ENCODE measurements at places on chromosomes 5 and 9.

DNA sequence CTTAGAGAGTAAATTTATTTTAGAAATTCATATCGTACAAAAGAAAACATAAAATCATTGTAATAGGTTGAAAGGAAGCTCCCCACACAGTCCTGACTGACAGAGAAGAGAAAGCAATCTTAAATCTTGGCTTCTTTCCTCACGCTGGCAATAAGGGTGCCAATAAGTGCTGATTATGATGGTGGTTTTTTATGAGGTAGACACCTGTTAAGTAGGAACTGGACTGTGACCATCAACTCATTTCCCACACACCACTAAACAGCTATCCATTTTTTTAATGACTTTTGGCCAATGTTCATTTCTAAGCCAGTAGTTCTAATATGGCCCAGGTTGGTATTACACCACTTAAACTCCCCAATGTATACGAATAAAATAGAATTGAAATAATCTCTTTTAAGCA, 893.5 kb upstream of the NUDT12 start:
- no peak for DNase-seq

- DNase-seq: no peak
Observed at GRCh38 chr9:20649381-20649780, 27.1 kb upstream of the MLLT3 start.

GRCh38 chr9:127396808-127397645, at the start of gene SLC2A8:
TSS of gene SLC2A8 (plus strand) at chr9:127397169. CDS start at chr9:127397231, 62 bp downstream.
- peak; percentile 79 for DNase-seq

GRCh38 chr5:124236361-124237205, 509.9 kb downstream of the ZNF608 start:
- DNase-seq: no peak

DNA sequence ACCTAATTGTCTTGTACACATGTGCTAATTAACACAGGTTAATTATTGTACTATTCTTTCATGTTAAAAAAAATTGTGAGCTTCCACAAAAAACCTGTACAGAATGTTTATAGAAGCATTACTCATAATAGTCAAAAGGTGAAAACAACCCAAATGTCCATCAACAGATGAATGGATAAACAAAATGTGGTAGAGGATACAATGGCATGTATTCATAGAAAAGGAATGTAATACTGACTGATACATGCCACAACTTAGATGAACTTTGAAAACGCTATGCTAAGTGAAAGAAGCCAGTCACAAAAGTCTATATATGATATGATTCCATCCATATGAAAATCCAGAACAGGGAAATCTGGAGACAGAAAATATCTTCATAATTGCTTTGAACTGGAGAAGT, 25.6 kb downstream of the RRAGA start:
- DNase-seq: no peak

DNA sequence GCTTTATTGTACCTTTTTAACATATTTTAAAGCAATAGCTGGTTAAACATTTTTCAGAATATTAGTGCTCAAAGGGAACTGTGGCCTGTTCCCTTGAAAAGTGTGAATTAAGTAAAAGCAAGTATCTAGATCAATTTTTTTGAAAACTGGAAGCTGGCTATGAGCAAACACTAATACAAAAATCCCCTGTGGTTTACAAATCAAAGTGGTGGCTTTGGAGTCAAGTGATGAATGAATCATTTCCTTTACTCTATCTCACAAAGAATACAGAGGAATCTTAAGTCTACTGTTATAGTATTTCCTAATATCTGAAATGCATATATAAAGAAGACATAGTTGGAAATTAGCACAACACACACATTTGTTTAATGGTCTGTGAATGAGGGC, 212.4 kb upstream of the C9orf72 start:
- DNase-seq: no peak

- DNase-seq: no peak
Observed at GRCh38 chr5:156383510-156384265, 56.7 kb downstream of the SGCD start.

DNA sequence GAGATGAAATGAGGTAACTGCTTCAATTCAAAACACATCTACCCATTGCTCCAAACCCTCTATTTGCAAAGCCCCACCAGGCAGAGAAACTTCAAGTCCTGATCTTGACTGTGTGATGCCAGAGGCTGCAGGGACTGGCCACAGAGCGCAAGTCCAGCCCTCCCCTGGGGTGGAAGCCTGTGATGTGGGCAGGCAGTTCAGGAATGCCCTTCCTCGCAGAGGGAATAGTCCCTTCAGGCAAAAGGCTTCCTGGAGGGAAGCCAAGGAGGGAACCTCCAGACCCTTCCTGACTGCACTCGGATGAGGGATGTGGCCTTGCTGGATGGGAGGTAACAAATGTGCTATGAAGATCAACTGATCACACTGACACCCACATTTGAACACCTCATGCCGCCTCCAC, 131.2 kb downstream of the SLIT3 start:
- no peak for DNase-seq

DNA sequence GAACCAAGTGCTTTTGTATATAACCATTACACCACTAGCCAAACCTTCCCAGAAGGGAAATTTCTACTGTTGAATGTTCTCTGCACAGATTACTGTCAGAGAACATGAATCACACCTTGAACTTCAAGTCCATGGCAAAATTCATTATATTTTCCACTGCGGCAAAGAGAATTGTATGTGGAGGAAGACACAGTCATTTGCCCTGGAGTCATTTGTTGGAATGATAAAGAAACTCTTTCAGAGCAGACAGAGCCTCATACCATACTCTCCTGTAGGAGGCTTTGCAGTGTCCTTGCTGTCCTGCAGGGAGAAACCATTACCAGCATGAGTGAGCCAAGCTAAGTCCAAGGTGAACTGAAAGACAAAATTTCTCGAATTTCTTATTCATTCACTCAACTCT, 369.0 kb downstream of the ARHGEF28 start:
- no peak for DNase-seq

GRCh38 chr5:18037718-18038117, 403.5 kb downstream of the TAF11L14 start:
- no peak for DNase-seq

DNA sequence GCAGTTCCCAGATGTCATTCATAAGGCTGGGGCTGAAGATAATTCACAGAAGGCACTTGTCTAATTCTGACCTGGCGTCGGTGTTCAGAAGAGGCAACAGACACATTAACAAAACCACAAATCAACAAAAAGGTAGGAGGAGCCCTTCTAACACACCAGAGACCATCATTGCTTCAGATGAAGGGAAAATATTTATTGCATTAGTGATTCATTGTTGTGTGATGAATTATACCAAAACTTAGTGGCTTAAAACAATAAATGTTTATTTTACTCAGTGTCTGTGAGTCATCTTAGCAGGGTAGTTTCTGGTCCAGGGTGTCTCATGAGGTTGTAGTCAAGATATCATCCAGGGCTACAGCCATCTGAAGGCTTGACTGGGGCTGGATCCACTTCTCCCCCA, 91.3 kb upstream of the KIF2A start:
- no peak for DNase-seq

GRCh38 chr5:174903172-174903732, 178.9 kb downstream of the MSX2 start:
- no peak for DNase-seq

- no peak for DNase-seq
Observed at GRCh38 chr9:91302831-91303230, 58.9 kb downstream of the AUH start.

GRCh38 chr5:74378464-74378863, 262.1 kb downstream of the ENC1 start:
- DNase-seq: no peak

GRCh38 chr5:160458806-160459800, 37.4 kb downstream of the PTTG1 start:
- DNase-seq: no peak

DNA sequence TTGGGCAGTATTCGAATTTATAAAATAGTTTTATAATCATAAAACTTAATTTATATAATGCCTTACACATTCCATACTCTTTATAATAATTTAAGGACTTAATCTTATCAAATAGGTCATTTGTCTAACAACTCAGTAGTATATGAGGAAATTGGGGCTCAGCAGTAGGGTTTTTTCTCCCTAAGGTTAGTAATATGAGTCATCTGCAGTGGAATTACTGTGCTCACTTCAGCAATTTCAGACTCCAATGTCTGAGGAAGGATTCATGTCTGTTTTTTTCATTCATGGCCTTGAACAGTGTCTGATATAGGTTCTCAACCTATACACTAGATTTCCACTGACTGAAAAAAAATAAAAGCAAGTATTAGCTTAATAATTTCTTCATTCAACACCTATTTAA, 7.4 kb downstream of the DMRTA1 start:
- no peak for DNase-seq

DNA sequence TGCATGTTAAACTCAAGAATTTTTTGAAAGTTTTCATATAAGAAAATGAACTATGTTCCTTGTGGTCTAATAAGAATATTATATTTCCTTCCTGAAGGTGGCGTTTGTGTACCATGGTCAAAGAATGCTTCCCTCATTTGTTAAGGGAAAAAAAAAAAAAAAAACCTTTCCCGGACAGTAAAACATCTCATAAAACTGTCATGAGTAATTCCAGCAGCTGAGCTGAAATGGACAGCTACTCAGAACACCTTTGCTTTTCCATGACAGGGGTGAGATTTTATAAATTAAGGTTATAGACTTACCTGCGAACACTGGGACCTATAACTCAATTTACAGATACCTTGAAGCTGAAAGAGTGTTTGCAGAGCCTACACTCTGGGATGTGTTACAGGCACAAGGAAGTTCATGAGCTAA, 113.2 kb upstream of the RANBP3L start:
- no peak for DNase-seq

GRCh38 chr5:42487821-42488220, 64.6 kb downstream of the GHR start:
- no peak for DNase-seq

DNA sequence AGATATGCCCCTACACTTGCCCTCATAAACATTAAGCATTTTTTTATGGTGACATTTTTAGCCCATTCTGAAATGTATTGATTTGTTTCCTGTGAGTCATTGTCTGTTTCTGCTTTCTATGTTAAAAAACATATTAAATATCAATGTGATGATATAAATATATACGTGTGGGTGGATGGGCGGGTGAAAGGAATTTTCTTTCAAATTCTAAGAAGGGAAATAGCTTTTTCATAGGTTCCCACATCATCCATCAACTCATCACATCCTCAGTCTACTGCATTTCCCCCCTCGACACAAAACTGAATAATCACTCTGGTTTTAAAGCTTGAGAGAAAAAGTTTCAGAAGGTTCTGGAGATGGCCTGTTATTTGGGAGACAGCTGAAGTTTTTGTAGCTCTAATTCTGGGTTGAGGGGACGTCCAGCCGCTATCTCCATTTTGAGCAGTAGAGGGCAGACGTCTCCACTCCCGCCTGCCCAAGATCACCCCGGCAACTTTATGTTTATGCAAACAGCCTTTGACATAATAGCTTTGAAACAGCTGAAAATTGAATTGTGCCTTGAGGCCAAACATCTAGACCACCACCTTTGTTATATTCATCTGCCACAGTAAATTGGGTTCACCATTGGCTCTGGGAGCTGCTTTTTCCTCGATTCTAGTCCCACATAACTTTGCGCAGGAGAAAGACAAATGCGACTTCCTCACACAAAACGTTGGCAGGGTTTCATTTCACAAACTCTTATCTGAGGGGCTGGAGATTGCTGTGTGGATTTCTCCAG, 216.2 kb upstream of the CLINT1 start:
- no peak for DNase-seq

DNA sequence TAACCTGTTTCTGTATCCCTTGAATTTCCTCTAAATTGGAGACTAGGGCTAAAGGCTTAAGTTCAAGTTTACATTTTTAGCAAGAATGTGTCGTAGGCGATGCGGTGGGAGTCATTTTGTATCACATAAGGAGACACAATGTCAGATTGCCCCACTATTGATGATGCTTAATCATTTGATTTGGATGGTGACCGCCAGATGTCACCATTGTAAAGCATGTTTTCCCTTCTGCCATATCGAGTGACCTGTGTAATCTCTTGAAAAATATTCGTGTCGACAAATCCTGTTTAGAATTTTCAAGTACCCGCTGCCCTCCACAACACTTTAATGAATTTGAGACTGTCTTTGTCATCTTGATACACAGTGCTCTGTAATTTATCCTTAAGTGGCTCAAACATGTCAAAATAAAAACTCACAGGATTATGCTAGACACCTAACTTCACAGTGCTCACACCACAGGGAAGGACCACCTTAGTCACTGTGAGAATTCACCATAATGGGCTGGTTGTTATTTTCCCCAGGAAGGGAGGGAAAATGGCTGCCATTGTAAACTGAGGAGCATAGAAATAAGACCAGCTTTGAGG, 34.5 kb upstream of the SLC46A2 start:
- no peak for DNase-seq

DNA sequence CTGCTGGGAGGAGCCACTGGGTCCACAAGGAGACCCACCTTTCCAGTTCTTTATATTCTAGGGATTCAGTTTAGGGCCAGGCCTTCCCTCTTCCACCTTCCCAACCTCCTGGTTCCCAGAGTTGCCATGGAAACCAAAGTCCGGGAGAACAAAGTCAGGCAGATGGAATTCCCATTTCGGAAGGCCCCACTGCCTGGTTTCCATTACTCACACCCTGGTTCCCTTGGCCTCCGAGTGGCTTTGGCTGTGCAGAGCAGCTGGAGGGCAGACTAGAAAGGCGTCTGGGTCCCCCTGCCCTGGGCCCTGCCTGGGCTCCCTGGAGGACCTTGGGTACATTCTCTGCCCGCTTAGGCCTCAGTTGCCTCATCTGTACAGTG, 136.1 kb downstream of the RGS3 start:
- DNase-seq: no peak

- no peak for DNase-seq
Observed at GRCh38 chr5:78543292-78543691, 105.3 kb downstream of the LHFPL2 start.

- no peak for DNase-seq
Observed at GRCh38 chr5:151363673-151364072, 16.3 kb upstream of the SLC36A2 start.

DNA sequence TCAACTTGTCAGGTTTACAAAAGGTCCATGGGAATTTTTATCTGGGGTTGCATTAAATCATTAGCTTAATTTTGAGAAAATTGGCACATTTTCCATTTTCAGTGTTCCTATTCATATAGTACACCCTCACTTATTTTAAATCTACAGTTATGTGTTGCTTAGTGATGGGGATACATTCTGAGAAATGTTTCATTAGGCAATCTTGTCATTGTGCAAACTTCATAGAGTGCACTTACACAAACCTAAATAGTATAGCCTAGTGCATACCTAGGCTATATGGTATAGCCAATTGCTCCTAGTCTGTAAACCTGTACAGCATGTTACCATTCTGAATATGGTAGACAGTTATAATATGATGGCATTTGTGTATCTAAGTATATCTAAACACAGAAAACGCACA, 19.8 kb upstream of the FAM151B start:
- no peak for DNase-seq

DNA sequence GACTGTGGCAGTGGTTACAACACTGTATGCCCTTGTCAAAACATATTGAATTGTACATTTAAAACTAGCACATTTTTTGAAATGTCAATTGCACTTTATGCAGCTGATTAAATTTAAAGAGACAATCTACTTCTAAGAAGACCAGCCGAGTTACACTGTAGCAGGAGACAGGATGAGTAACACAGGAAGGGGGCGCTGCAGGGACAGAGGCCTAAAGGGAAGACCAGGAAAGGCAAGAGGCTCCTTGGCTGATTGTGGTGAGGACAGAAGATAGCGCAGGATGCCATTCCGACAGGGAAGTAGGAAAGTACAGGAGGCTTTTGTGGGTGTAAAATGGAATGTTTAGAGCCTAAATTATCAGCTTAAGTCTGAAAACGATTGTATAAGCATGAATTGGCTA, 28.2 kb upstream of the PPP2R2B start:
- DNase-seq: no peak
